ENCODE measurements at places on chromosomes 4 and X. TPM values are rescaled to one million over a fixed set of nuclear protein-coding genes. Genes with fewer than 3 reads are reported as not detected.

The CXCL9 gene
- 0.11 TPM for total RNA-seq

The ABCG2 gene
- total RNA-seq = 0.89 TPM

The FAM9C gene
- total RNA-seq = not detected

The SASH3 gene
- 102 TPM for total RNA-seq

The KLB gene
- not detected for total RNA-seq

The GYG2 gene
- total RNA-seq = not detected
